ENCODE measurements at places on chromosomes 2 and 18.

DNA sequence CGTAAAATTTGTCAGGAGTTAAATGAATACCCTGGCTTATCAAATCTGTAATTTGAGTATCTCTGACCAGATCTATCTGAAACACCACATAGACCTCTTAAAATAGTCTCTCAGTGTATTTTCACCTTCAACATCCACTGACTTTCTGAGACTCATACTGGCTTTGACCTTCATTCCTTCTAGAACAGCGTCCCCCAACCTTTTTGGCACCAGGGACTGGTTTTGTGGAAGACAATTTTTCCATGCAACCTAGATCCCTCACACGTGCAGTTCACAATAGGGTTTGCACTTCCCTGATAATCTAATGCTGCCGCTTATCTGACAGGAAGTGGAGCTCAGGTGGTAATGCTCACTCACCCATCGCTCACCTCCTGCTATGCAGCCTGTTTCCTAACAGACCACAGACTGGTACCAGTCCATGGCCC lies 3.2 kb downstream of the NBAS start:
- no peak for DNase-seq

- no peak for DNase-seq
These were observed 131.0 kb downstream of the PHLPP1 start for GRCh38 chr18:62846313-62846712.

GRCh38 chr2:9238591-9239326 lies 32.1 kb downstream of the ASAP2 start:
- DNase-seq, result no peak

DNA sequence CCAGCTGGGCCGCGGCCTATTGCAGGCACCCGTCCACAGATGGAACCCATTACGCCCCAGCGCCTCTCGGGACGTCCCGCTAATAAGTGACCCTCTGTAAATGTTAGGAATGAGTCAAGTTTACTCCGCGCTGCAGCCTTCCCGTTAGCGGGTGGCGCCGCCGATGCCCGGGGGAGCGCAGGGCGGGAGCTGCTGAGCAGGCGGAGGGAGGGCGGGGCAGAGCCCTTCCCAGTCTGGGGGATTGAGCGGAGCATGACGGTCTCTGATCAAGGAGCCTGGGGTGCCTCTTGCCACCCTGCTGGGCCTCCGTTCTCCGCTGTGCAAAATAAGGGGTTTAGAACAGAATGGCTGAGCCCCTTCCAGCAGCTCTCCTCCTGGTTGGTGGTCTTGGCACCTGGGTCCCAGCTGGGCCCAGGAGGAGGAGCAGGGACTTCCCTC lies 10.5 kb downstream of the CROCC2 start:
- DNase-seq, result no peak

GRCh38 chr18:77651441-77651840 lies 401.8 kb downstream of the GALR1 start:
- DNase-seq, result no peak

- DNase-seq, result no peak
These were observed 131.6 kb downstream of the CDH2 start for GRCh38 chr18:28045176-28045810.

- DNase-seq, result no peak
These were observed 599.3 kb upstream of the ZEB2 start for GRCh38 chr2:145119225-145119624.

- DNase-seq, result no peak
These were observed 24.9 kb upstream of the LRRTM1 start for GRCh38 chr2:80329491-80329890.

DNA sequence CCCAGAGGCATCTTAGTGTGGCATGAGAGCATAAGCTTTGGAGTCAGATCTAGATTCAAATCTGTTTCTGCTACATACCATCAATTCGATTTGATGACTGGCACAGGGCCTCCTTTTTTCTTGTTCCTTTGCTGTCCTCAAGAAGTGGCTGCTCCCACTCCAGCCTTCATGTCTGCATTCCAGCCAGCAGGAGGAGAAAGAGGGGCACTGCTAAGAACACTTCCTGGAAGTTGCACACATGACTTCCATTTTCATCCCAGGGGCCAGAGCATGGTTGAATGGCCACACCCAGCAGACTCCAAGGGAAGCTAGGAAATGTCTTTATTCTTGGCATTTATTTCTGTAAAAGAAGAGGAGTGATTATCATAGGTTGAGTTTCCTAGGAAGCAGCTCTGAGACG lies 50.4 kb downstream of the EML6 start:
- DNase-seq, result no peak

GRCh38 chr18:57845605-57846074 lies 42.5 kb upstream of the ATP8B1 start:
- DNase-seq, result no peak

DNA sequence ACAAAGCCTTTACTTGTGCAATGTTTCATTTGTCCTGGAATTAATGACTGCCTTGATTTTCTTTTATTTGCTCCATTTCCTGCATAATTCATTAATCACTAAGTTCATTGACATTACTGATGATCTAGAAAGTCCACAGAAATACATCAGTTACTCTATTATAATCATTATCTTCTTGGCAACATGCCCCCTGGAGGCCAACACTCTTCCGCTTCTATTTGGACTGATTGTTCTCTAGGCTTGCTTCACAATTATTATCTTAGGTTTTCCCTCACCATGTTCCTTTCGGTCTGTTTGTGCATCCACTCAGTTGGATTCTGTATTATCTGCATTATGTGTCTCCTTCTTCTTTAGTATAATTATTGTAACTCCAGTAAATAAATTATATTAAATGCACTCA lies 461.0 kb upstream of the CDH2 start:
- DNase-seq, result no peak

DNA sequence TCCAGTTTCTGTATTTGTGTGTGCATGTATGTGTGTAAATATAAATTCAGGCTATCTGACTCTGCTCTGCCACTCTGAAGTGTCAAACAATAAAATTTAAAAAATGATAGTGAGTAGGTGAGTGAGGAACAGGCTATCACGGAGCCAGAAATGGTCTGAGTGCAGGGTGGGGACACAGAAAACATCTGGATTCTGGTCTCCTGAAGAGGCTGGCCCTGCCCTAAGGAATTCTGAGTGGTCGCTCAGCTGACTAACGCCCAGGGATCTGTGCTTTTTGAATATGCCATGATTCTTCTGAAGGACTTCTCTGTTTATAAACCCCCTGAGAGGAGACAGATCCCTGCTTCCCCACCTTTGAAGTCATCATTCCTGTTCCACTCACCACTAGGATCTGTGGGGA lies 353.9 kb upstream of the GYPC start:
- DNase-seq, result no peak
